Keratinocyte (primary cell): ENCODE measurements at places on chromosomes 5 and 9. TPM values are rescaled to one million over a fixed set of nuclear protein-coding genes. Genes with fewer than 3 reads are reported as not detected.
A peak's percentile ranks its signal among the peaks of the same experiment; 100 is the strongest.

SPINK13 gene
- not detected in 3 replicates for polyA plus RNA-seq

DNA sequence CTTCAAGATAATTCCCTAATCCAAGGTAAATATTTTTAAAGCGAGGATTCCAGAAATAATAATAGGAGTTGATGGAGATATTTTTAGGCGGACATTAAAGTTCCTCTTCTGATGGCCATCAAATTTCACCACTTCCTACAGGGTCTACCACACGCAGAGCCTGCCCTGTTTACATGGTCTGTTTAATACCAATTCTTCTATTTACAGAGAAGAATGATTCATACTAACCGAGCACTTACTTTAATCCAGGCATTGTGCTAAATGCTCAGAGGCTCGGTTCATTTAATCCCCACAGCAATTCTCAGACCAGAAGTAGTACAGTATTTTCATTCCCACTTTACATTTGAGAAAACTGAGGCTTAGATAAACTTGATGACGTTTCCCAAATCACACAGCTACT lies 3.0 kb upstream of the ITGA1 start:
- DNase-seq: no peak

BNC2 gene
- polyA plus RNA-seq: 1.1 to 2.2 TPM (median 1.1 TPM) in 3 replicates

SURF6 gene
- polyA plus RNA-seq: 11.8 to 13.0 TPM (median 12.4 TPM) in 3 replicates

GRCh38 chr5:19534751-19535150 lies 453.2 kb downstream of the CDH18 start:
- peak; percentile 98 for DNase-seq

GRCh38 chr9:117714282-117714681 lies 10.1 kb downstream of the TLR4 start:
- no peak for DNase-seq
